ENCODE measurements at places on chromosomes 7 and 10.

DNA sequence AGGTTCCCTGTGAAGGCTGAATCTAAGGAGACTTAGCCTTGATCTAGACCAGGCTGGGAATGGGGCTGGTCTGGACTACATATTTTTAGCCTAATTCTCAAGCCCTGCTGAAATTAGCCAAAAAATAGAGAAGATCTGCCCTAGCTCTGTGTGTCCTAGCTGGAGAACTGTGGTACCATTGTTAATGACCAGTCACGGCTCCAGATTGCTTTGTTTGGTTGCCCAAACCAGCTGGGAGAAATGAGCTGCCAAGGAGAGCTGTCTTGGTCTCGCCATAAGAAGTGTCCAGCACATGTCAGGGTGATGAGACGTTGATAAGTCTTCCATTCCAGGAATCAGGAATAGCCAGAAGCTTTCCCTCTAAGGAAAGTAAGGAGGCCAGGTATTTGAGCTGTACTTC lies 20.7 kb downstream of the GBX1 start:
- no peak for DNase-seq

- no peak for DNase-seq
Measured at GRCh38 chr10:927131-927530, 4.4 kb downstream of the LARP4B start.

GRCh38 chr7:143487061-143487460 lies 9.4 kb downstream of the TAS2R41 start:
- no peak for DNase-seq

DNA sequence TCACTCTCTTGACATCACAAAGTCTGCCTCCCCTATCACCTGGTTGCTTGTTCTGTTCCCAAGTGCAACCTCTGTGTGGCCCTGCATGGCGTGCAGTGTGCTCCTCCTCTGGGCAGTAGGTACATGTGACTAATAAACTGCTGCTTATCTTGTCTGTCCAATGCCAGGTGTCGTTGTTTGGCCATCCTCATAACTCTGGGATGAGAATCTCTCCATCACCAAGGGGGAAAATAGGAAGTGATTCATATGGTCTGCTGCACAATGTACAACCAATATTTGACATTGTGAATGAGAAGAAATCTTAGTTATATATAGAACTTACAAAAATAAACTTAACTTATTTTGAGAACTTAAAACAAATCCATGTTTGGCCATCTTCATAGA lies 135.2 kb downstream of the INHBA start:
- DNase-seq, result no peak

GRCh38 chr7:38057829-38058228 lies 120.2 kb upstream of the STARD3NL start:
- DNase-seq, result no peak

DNA sequence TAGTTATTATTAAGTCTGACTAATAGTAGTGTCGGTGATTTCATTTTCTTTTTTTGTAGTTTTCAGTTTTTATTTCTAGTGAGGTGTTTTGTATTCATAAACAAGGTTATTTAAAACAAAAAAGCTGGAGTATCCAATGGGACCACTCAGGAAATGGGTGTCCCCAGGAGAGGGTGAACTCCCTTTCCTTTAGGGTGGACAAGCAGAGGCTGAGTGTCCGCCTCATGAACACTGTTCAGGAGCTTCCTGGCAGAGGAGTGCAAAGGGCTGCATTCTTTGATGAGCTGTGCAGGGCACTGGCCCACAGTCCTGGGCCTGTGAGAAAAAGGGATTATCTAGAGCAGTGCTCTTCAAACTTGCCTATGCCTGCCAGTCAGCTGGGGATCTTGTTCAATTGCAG lies 56.0 kb downstream of the ADAMTS14 start:
- no peak for DNase-seq

Measured in astrocyte of the cerebellum (primary cell).